H1 (cell line): ENCODE measurements at places on chromosomes 11 and 22.

- no peak for DNase-seq
- no peaks in the 10 kb centered on the region for H3K27me3 ChIP-seq
- no peaks in the 10 kb centered on the region for H3K36me3 ChIP-seq
- H3K4me1 ChIP-seq = peaks cover 19% of the 10 kb centered on the region
- H3K27ac ChIP-seq = no peak overlapping the region
- no peak overlapping the region for H3K4me3 ChIP-seq
Observed at GRCh38 chr11:92552942-92553341, 328.3 kb downstream of the FAT3 start.

DNA sequence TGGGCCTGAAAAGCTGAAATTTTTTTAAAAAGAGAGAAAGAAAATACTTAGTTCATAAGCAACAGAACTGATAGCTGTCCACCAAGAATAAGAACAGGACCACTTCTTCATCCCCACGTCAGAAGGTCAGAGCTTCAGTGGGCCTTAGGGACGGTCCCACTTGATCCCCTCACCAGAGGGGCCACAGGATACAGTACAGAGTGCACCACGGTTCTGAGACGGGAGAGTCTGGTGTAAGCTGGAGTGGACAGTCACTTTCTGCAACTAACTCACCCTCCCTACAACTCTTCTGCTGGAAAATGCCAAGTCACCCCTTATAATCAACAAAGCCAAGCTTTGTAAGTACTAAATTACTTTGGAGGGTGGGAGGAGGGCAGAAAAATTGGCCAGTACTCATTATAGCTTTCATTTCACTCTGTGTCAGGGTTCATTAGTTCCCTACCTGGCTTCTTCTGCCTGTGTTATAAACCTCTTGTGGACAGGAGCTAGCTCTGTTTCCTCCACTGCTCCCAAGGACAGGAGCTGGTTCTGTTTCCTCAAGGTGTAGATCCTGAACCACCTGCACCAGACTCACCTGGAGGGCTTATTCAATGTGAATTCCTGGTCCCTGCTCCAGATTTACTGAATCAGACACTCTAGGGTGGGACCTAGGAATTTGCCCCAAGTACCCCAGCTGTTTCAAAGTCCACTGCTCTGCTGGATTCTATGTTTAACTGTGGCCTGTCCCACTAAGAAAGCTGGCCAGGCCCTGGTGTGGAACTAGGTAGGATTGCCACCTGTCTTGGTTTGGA lies 39.6 kb downstream of the SCGB1A1 start:
- H3K36me3 ChIP-seq = no peaks in the 10 kb centered on the region
- DNase-seq = no peak
- no peak overlapping the region for H3K4me3 ChIP-seq
- no peak overlapping the region for H3K27ac ChIP-seq
- no peaks in the 10 kb centered on the region; the same call in 1 of the 2 replicates for H3K27me3 ChIP-seq

GRCh38 chr11:75375626-75376025 lies 23.7 kb upstream of the RPS3 start:
- no peak overlapping the region for H3K27ac ChIP-seq
- no peaks in the 10 kb centered on the region for H3K36me3 ChIP-seq
- no peak for DNase-seq
- H3K4me3 ChIP-seq = no peak overlapping the region
- no peaks in the 10 kb centered on the region for H3K4me1 ChIP-seq
- H3K27me3 ChIP-seq = no peaks in the 10 kb centered on the region

DNA sequence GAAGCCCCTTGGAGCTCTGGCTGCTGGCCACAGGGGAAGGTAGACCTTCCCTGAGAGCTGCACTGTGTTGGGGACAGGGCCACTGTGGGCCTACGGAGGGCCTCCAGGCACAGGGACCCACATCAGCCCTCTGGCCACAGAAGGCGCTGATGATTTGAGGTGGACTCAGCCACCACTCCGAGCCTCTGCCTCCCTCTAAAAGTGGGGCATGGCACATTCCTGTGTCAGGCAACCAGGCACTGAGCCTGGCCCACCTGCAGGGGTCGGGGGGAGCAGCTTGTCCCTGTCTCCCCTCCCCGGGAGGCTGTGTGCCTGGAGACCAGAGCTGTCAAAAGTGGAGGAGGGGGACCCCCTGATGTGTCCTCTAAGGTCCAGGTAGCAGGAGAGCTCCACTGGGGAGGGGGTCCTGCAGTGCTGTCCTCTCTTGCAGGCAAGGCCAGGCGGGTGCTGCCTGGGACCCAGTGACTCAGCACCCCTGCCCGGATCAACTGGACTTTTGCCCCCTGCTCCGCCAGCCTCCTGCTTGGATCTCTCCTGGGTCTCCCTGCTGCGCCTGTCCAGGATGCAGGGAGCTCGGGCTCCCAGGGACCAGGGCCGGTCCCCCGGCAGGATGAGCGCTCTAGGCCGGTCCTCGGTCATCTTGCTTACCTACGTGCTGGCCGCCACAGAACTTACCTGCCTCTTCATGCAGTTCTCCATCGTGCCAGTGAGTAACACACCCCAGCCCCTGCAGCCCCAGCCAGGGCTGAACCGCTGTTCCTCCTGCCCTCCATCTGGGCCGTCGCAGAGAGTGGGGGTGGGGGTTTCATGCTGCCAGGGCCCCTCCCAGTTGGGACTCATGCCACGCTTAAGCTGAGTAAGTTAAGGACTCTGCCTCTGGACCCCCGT lies 17.5 kb upstream of the CDKN1C start:
- peaks cover 19% of the 10 kb centered on the region for H3K4me1 ChIP-seq
- no peak for DNase-seq

- H3K27me3 ChIP-seq = no peaks in the 10 kb centered on the region
- no peaks in the 10 kb centered on the region for H3K4me1 ChIP-seq
- H3K4me3 ChIP-seq = no peak overlapping the region
- no peak for DNase-seq
Observed at GRCh38 chr11:116750070-116750718, 22.6 kb downstream of the BUD13 start.

- H3K27me3 ChIP-seq = no peaks in the 10 kb centered on the region
- H3K27ac ChIP-seq = no peak overlapping the region
- no peaks in the 10 kb centered on the region for H3K36me3 ChIP-seq
- H3K4me1 ChIP-seq = peaks cover 2% of the 10 kb centered on the region; the same call in 1 of the 2 replicates
Observed at GRCh38 chr11:83057721-83058120, 14.0 kb downstream of the RAB30 start.

GRCh38 chr11:34890812-34891211 lies 25.4 kb downstream of the APIP start:
- H3K36me3 ChIP-seq = no peaks in the 10 kb centered on the region; the same call in 1 of the 2 replicates
- no peak for DNase-seq
- no peaks in the 10 kb centered on the region for H3K27me3 ChIP-seq
- H3K4me1 ChIP-seq = no peaks in the 10 kb centered on the region

DNA sequence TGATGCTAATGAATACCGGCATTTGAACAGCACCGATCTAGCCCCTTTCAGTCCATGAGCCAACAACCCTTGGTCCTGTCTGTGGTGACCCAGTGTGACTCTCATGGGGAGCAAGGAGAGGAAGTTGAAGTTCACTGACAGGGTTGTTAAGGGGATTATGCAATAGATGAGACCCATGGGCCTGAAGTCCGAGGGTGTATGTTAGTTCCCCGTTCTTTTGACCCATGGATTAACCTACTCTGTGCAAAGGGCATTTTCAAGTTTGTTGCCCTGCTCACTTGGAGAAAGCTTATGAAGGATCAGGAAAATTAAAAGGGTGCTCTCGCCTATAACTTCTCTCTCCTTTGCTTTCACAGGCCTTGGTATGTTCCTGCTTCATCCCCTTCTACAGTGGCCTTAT lies 4.9 kb downstream of the PNPLA3 start:
- peaks cover 65% of the 10 kb centered on the region for H3K36me3 ChIP-seq
- no peak overlapping the region for H3K27ac ChIP-seq
- no peak for DNase-seq
- H3K4me1 ChIP-seq = peaks cover 10% of the 10 kb centered on the region

DNA sequence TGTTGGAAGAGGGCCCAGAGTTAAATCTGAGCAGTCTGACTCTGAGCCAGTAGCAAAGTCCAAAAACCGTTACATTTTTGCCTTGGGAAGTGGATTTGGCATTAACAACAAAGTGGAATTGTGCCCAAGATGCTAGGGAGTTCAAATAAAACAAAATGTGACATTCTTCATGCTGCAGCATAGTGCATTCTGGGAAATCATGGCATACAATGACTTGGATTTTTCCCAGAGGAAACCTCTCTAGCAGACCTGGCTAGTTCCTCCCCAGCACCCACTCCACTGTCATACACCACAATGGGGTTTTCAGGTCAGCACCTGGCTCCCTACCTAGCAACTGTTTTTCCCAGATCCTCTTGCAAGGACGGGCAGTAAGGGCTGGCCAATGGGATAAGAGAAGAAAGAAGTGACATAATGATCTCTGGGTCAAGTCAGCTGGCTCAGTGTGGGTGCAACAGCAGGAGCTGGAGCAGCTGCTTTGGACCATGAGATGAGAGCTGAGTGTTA lies 24.8 kb upstream of the CYB5R3 start:
- no peak overlapping the region for H3K27ac ChIP-seq
- H3K4me1 ChIP-seq = no peaks in the 10 kb centered on the region
- no peak overlapping the region for H3K4me3 ChIP-seq
- no peaks in the 10 kb centered on the region for H3K36me3 ChIP-seq

GRCh38 chr11:72491001-72491400 lies 56.7 kb upstream of the CLPB start:
- no peak for DNase-seq
- H3K27ac ChIP-seq = no peak overlapping the region
- no peaks in the 10 kb centered on the region for H3K36me3 ChIP-seq
- no peaks in the 10 kb centered on the region for H3K27me3 ChIP-seq
- no peaks in the 10 kb centered on the region for H3K4me1 ChIP-seq

- no peak overlapping the region for H3K27ac ChIP-seq
- no peaks in the 10 kb centered on the region for H3K27me3 ChIP-seq
- no peak for DNase-seq
- no peaks in the 10 kb centered on the region for H3K4me1 ChIP-seq
- H3K4me3 ChIP-seq = no peak overlapping the region
Observed at GRCh38 chr11:34404280-34404679, 34.5 kb upstream of the CAT start.

GRCh38 chr22:20439556-20439927 lies 1.9 kb upstream of the SCARF2 start:
- no peak overlapping the region for H3K4me3 ChIP-seq
- no peak for DNase-seq
- H3K4me1 ChIP-seq = peaks cover 15% of the 10 kb centered on the region
- H3K36me3 ChIP-seq = no peaks in the 10 kb centered on the region
- H3K27me3 ChIP-seq = peaks cover 18% of the 10 kb centered on the region

GRCh38 chr22:37284805-37285355 lies 2.6 kb downstream of the CYTH4 start:
- no peaks in the 10 kb centered on the region for H3K36me3 ChIP-seq
- H3K27me3 ChIP-seq = no peaks in the 10 kb centered on the region; the same call in 1 of the 2 replicates
- no peak overlapping the region for H3K4me3 ChIP-seq
- no peak overlapping the region for H3K27ac ChIP-seq
- peaks cover 6% of the 10 kb centered on the region; the same call in 1 of the 2 replicates for H3K4me1 ChIP-seq

DNA sequence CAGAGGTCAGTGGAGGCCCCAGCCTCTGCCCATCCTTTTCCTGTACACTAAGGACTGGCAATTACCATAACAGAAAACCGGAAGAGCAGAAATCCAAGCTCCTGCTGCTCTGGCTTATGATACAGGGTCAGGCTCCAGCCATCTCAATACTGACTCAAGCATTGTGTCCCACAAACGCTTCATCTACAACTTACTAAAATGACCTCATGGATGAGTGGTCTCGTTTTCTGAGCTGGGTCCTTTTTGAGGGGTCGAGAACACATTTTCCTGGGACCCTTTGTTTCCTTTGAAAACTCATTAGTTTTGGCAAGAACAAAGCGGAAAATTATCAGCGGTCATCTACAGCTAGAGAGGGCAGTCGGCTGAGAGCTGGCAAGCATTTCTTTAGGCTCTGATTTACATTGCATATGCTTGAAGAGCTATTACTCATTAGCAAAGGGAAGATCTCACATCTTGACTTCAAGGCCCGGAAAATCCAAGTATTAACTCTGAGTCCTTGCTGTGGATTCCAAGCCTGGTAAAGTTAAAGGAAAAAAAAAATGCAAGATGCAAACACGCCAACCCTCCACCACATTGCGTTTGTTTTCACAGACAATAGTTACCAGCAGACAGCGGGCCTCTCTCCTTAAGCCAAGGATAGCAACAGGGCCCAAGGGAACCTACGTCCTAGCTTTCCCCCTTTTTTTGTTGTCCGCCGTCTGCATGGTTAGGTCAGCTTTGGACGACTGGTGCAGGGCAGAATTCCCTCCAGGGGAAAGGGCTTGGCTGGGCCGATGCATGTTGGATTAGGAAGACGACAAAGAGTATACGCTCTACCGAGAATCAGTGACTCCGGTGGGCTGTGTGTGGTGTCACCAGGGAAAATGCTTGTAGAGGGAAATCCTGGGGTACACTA lies 1.8 kb downstream of the TESMIN start:
- DNase-seq = no peak
- peak overlapping the region; percentile 80 for H3K27ac ChIP-seq
- H3K4me3 ChIP-seq = peak overlapping the region; percentile 39
- peaks cover 21% of the 10 kb centered on the region for H3K36me3 ChIP-seq
- H3K4me1 ChIP-seq = peaks cover 2% of the 10 kb centered on the region

DNA sequence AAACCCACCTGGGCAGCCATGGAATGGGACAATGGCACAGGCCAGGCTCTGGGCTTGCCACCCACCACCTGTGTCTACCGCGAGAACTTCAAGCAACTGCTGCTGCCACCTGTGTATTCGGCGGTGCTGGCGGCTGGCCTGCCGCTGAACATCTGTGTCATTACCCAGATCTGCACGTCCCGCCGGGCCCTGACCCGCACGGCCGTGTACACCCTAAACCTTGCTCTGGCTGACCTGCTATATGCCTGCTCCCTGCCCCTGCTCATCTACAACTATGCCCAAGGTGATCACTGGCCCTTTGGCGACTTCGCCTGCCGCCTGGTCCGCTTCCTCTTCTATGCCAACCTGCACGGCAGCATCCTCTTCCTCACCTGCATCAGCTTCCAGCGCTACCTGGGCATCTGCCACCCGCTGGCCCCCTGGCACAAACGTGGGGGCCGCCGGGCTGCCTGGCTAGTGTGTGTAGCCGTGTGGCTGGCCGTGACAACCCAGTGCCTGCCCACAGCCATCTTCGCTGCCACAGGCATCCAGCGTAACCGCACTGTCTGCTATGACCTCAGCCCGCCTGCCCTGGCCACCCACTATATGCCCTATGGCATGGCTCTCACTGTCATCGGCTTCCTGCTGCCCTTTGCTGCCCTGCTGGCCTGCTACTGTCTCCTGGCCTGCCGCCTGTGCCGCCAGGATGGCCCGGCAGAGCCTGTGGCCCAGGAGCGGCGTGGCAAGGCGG lies 11.4 kb upstream of the ARHGEF17 start:
- H3K4me1 ChIP-seq = peaks cover 4% of the 10 kb centered on the region; the same call in 1 of the 2 replicates
- DNase-seq = no peak
- H3K4me3 ChIP-seq = no peak overlapping the region
- peaks cover 6% of the 10 kb centered on the region; the same call in 1 of the 2 replicates for H3K27me3 ChIP-seq
- H3K36me3 ChIP-seq = no peaks in the 10 kb centered on the region
- no peak overlapping the region for H3K27ac ChIP-seq
